ENCODE measurements at places on chromosomes 6 and 20.

DNA sequence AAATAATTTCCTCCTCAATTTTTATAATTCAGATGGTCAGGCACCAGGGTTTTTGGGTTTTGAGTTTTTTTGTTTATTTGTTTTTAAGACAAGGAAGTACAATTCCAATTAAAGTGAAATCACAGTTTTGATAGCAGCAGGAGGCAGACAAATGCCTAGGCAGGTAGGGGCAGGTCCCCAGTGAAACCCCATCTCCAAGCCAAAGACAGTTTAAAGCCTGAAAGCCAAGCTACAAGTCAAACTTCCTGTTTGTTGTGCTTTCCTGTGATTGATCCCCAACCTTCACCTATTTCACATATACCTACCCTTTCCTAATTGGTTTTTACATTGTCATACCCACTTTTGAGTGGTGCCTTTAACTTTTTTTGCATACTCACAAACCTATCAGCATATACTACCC lies 149.6 kb downstream of the MOXD1 start:
- DNase-seq: no peak

DNA sequence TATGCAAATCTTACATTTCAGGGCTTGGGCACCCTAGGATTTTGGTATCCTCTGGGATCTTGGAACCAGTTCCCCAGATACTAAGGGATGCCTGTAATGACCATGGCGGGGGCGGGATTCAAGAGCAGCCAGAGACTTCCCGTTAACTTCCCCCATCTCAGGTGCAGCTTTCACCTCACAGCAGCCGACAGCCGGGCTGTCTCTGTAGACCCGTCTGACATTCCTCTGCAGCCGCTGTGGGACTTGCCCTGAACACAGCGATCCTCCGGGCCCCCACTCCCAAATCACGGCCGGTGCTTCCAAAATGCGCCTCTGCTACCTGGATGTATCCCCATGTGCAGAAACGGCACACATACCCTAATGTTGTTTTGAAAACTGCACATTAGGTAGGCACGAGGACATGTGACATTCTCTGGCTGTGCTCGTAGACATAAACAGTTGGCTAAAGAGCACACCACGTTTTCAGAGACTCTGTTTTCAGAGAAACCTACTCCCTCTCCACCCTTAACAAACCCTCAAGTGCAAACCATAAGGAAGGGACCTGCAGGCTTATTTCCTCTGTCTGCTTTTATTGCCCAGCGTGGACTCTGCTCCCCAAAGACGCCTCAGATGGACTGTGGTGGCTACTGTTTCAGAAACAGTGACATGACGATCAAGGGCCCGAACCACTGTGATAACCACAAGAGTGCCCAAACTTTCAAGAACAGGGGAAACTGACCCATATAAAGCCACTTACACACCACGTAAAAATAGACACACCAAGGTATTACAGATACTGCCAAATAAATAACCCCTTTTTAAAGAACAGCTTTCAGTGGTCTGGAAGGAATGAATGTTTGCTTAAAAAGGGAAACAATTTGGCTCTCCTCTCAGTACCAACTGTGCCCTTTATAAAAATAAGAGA lies 72.9 kb upstream of the FOXC1 start:
- DNase-seq: no peak

DNA sequence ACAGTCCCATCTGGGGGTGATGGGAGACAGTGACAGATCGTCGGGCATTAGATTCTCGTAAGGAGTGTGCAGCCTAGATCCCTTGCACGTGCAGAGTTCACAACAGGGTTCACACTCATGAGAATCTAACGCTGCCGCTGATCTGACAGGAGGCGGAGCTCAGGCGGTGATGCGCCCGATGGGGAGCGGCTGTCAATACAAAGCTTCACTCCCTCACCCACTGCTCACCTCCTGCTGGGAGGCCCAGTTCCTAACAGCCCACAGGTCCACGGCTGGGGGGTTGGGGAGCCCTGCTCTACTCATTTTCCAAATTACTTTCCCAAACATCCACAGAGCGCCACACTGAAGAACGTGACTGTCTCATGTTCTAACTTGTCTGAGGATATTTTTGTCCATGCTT lies 25.3 kb downstream of the CTCFL start:
- no peak for DNase-seq

GRCh38 chr6:107604549-107604948 lies 114.6 kb downstream of the SOBP start:
- DNase-seq: no peak

DNA sequence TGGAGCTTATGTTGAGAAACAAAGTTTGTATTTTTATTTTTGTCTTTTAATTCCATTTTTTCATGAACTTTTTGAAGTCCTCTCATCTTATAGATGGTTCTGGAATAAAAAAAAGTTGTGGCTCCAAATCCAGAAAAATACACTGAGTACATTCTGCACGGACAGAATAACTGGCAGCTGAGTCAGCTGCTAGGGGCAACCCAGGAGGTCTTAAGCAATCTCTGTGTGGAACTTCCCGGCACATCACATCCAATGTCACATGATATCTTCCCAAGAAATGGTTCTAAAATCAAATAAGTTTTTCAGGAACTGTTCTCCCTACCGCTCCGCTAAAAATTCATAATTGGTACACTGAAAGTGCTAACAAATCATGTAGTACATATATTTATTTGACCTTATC lies 29.8 kb downstream of the SLC13A3 start:
- no peak for DNase-seq

- DNase-seq: peak; percentile 67
These were observed 8.5 kb downstream of the EBF4 start for GRCh38 chr20:2700913-2701620.

DNA sequence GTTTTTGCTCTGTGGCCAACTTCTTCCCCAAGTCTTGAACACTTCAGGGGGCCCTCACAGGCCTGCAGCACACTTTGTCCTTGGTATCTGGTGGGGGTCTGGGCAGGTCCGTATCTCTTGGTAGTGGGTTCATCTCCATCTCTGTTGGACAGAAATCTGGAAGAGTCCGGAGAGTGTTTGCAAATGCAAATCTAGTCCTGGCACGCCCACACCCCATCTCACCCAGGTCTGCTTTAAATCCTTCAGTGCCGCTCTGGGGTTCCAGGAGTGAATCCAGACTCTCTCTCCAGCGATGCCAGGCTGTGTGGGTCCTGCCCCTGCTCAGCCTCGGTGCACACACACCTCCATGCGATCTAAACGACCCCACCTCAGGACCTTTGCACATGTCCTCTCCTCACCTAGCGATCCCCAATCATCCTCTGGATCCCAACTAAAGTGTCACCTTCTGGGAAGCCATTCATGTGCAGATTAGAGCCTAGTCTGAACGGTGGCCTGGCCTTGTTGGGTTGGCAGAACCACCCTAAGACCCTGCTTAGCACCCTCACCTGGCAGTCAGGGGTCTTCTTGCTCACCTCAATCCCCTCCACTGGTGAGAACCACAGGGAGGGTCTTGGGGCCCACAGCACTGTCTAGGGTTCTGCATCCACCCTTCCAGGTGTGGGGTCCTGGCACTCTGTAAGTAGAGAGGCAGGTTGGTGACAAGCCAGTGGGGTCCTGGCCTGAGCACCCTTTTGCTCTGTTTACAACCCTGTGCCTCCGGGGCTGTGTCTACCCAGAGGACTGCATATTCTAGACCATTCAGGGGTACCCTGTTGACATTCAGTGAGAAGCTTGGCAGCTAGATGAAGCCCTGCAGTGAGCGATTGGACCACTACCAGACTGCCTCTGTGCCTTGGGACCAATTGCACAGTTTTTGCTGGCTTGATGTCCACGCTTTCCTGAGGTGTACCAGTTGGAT lies 100.8 kb downstream of the SYCP2 start:
- DNase-seq: no peak

DNA sequence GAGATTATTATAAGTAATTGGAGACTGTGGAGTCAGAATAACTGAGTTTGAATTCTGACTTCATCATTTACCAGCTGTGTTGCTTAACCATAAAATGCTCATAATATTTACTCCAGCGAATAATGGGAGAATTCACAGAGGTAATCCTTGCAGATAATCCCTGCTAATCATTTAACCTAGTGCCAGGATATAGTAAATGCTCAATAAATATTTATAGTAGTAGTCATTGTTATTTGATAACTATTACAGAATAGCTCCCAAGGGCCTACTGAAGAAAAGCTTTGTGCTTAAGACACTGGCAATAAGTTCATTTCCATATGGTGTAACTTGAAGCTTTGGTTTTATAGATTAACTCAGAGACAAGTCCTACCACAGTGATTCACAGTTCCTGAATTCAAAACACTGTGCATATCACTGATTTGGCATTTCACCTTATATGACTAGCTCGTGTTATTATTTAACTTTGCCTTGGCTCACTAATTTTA lies 208.8 kb upstream of the PLCB4 start:
- no peak for DNase-seq

GRCh38 chr6:109769213-109769612 lies 78.1 kb downstream of the FIG4 start:
- DNase-seq: no peak

DNA sequence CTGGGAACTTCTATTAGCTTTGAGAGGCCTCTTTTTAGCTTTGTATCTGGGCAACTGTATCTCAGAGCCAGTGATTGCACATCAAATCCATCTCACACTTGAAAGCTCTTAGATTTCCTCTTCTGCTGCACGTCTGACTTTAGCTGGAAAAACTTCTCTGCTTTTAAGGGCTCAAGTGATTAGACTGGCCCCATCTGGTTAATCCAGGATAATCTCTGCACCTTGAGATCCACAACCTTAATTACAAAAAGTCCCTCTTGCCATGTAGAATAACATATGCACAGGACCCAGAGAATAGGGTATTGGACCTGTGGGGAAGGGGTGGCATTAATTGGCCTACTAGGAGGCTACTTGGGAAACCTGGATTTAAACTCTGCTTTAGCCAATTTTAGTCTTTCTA lies 24.2 kb downstream of the KLHL31 start:
- DNase-seq: no peak

DNA sequence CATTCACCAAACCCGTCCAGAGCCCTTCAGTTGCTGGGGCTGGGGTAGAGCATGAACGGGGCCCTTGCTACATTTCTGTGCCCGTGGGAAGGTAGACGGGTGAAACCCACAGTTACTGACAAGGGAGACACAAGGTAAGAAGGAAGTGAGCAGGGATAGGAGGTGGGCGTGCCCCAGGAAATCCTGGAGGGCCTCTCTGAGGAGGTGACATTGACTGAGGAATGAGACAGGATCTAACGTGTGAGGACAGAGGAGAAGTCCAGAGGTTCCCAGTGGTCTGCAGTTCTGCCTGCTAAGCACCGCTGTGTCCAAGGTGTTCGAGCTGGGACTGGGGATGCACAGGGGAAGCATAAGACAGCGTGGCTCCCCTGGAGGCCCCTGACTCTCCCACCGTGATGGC lies 378.8 kb downstream of the CDH4 start:
- DNase-seq: no peak

DNA sequence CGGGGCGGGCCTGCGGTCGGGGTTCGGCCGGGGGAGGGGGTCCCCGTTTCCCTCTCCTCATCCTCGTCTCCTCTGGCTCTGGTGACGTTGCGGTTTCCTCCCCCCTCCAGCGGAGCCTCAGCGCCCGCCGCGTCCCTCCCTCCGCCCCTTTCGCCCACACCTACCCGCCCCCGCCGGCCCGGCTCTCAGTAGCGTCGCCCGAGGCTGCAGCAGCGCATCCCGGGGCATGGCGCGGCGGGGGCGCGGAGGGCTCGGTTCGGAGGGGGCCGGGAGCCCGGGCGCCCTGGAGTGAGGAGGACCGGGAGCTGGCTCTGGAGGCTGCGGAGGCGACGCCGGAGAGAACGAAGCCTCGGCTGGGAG lies at the start of gene DSE:
Gene DSE, plus strand, starts transcription at position 188 of the 360 bp plus-strand sequence. CDS start 28,304 bp downstream, outside the sequence.
- peak; percentile 87 for DNase-seq
